Stimulated activated CD4-positive, alpha-beta T cell treated with anti-CD3 and anti-CD28 coated beads, Interleukin-2, amount 100 ng/mL, for 24 hours (primary cell): ENCODE measurements at places on chromosomes 7 and 10.
A peak's percentile ranks its signal among the peaks of the same experiment; 100 is the strongest.

DNA sequence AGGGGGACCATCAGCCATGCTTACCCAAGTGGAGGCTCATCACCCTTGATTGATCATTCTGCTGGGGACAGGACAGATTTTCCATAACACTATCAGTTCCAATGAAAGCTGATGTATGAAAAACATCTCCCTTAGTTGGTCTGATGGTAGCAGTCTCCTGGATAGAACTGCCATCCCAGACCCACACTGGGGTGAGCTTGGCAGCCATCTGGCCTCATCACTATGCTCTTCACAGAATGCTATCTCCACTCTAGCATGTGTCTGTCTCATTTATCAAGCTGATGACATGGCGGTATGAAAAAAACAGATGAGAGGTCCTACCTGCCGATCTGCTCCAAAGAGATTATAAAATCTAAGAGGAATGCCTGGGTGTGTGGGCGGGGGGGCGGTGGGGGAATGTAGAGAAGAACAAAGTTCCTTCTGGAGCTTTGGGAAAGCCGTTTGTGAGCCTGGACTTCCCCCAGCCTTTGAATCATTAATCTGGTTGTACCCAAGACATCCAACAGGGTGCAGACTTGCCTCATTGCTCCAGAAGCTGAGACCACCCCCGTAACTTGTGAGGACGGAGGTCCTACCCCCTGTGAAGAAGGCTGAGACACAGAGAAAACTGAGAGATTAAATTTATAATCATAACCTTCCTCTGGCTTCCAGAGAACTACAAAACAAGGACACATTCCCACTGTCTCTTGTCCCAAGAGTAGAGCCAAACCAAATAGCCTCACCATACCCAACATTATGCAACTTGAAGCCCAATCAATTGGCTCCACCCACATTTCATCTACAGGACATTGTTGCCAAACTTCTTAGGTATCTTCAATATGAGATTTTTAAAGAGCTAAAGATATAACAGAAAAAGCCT, 340.8 kb downstream of the KCNMA1 start:
- DNase-seq, result no peak

GRCh38 chr7:115037128-115037802, 115.4 kb downstream of the MDFIC start:
- DNase-seq, result no peak

DNA sequence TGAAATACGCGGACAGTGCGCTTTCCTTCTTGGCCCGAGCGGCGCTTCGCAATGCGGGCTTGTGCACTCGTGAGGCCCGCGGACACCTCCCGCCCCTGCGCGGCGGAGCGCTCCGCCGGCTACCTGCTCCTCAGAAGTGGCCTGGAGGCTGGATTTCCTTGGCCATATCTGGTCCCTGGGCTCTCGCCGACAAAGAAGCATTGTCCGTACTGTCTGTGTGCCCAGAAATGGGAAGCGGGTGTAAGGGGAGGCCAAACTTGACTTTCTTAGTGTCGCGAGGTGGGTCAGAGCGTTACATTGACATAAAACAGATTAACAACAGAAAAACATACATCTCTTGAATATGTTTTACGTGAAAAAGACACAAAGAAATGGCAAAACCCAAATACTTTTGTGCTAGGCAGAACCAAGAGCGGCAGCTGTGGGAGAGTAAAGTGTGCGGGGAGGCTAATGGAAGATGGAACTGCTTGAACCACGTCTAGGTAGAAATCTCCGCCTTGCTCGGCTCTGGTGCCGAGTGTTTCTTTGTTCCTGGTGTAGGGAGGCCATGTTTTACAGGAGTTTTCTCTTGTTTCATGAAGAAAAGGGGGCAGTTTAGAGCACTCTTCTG, 1.4 kb downstream of the LANCL2 start:
- peak; percentile 32 for DNase-seq

- no peak for DNase-seq
Observed at GRCh38 chr10:31130406-31130805, 98.7 kb upstream of the ZNF438 start.

DNA sequence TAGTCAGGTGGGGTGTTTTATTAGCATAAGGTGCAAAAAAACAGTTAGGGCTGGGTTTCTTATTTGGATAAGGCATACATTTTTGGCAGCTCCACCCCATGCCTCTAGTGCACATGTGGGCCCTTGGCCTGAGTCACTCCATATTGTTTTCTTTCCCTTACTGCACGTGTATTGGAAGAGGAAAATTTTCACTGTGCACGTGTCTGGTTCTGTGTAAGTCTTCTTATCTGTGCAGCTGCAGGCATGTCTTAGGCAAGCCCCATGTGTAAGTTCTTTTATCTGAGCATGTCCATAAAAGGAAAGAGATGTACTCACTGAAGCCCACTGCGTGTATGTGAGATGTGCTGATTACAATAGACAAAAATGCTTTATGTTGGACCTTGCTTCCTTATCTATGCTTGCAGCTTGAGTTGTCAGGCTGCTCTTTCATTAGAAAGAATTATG, 540.3 kb upstream of the IGFBP3 start:
- DNase-seq, result no peak

DNA sequence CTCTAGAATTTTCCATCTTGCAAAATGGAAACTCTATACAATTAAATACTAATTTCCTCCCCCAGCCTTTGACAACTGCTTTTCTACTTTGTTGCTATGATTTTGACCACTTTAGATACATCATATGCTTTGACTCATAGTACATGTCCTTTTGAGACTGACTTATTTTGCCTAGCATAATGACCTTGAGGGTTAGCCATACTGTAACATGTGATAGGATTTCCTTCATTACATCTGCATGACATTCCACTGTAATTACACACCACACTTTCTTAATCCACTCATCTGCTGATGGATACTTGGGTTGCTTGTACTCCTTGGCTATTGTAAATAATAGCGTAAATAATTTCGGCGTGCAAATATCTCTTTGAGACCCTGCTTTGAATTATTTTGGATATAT, 127.7 kb downstream of the JAZF1 start:
- DNase-seq, result no peak

DNA sequence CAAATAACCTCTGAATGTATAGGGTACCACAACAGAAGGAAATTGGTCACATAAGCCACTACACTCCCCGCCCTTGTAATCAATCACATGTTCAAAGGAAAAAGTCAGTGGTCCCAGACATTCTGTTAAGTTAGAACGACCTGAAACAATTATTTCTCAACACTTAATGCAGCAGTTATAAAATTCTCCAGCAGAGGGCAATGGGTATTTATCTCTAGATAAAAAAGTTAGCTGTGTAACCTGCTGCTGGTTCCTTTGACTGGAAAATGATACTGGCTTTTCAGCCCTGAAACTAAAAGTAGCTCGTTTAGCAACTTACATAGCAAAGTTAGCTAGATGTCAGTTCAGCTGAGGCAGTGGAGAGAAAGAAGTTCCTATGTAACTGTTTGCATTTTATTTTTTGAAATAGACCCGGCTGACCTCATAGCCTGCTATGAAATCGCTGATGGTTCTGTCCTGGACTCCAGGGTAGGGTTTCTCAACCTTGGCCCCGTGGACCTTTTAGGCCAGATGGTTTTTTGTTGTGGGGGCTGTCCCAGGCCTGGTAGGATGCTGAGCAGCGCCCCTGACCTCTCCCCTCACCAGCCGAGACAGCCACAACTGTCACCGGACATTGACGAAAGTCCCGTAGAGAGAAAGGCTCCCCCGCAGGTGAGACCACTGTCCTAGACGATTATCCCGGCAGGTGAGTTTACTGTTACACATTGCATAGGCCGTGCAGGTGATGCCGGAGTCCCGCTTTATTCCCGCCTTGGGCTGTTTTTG, 40.2 kb upstream of the PROSER2 start:
- DNase-seq, result no peak

- no peak for DNase-seq
Observed at GRCh38 chr10:7428673-7429350, 18.0 kb upstream of the SFMBT2 start.

GRCh38 chr10:91824076-91824475, 25.9 kb downstream of the TNKS2 start:
- DNase-seq, result no peak

- no peak for DNase-seq
Observed at GRCh38 chr7:194252-195009, 2.1 kb downstream of the FAM20C start.

- no peak for DNase-seq
Observed at GRCh38 chr10:60209874-60210570, 179.7 kb downstream of the ANK3 start.

GRCh38 chr7:12222889-12223579, 11.9 kb downstream of the TMEM106B start:
- no peak for DNase-seq

GRCh38 chr7:80609751-80610150, 28.7 kb upstream of the CD36 start:
- DNase-seq, result no peak

GRCh38 chr10:98235846-98236245, 32.1 kb downstream of the LOXL4 start:
- no peak for DNase-seq

- DNase-seq, result no peak
Observed at GRCh38 chr10:103836273-103836672, 19.1 kb downstream of the SH3PXD2A start.

DNA sequence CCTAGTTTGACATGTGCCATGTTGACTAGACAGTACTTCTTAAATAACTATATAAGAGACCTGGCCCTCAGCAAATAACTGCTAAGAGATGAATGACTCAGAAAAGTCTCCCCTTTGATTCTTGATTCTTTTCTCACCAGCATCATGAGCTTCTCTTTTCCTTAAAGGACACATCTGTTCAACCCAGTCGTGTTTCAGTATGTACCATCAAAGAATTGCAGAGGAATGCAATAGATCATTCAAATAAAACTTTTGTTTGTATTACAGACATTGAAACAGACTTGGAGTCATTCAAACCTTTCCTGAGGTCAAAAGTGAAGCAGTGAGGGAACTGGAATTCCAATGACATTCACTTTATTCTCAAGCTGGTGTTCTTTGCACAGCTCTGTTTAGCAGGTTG, 598.3 kb upstream of the GHITM start:
- no peak for DNase-seq

- DNase-seq, result no peak
Observed at GRCh38 chr10:31062856-31063255, 31.2 kb upstream of the ZNF438 start.

DNA sequence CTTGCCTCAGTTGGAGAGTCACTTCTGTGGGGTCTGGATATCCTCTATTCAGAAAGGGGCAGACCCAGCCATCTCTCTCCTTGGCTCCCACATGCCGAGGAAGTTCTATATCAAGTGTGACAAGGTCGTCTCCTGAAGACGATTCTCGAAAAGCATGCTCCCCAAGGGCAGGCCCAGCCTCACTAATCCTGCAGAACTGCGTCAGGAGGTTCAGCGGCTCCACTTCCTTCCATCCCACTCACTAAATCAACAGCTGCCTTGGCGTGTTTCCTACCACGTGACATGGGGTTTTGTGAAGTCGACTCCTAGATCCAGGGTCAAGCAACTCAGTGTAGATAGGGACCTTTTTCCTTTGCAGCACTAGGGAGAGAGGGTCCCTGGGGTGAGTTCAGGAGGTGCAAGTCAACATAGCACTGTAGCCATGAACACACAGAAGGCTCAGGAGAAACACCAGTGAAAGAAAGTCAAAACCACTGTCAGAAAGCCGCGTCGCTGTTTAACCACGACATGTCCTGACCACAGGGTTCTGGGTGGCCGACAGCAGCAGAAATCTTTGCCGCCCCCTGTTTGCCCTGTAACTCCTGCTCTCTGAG, 156.4 kb downstream of the PRPF18 start:
- no peak for DNase-seq

DNA sequence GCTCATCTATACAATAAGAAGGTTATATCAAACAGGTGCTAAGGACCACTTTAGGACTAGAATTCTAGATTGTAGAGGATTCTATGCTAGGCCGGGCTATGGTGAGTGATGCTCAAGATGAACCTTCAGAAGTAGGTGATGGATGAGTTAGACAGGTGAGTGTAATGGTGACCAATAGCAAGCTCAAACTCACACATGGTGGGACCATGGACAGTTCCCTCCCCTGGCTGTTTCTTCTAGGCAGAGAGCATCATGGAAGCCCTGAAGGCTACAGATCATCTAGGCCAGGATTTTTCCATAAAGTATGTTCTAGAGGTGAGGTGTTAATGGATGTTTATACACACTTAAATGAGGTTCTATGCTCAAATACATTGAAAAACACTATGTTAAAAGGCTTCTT, 162.2 kb upstream of the WDR11 start:
- no peak for DNase-seq

GRCh38 chr10:123538401-123539320, 127.5 kb upstream of the GPR26 start:
- no peak for DNase-seq

- DNase-seq, result no peak
Observed at GRCh38 chr7:114832906-114833595, 88.8 kb upstream of the MDFIC start.

GRCh38 chr10:90642650-90643049, 215.2 kb downstream of the HTR7 start:
- no peak for DNase-seq

- DNase-seq, result no peak
Observed at GRCh38 chr7:118029826-118030422, 154.0 kb upstream of the LSM8 start.
